ENCODE measurements at places on chromosomes 1 and 21.

GRCh38 chr1:211487082-211487481 is 4.9 kb downstream of the RD3 start:
- DNase-seq, result no peak

DNA sequence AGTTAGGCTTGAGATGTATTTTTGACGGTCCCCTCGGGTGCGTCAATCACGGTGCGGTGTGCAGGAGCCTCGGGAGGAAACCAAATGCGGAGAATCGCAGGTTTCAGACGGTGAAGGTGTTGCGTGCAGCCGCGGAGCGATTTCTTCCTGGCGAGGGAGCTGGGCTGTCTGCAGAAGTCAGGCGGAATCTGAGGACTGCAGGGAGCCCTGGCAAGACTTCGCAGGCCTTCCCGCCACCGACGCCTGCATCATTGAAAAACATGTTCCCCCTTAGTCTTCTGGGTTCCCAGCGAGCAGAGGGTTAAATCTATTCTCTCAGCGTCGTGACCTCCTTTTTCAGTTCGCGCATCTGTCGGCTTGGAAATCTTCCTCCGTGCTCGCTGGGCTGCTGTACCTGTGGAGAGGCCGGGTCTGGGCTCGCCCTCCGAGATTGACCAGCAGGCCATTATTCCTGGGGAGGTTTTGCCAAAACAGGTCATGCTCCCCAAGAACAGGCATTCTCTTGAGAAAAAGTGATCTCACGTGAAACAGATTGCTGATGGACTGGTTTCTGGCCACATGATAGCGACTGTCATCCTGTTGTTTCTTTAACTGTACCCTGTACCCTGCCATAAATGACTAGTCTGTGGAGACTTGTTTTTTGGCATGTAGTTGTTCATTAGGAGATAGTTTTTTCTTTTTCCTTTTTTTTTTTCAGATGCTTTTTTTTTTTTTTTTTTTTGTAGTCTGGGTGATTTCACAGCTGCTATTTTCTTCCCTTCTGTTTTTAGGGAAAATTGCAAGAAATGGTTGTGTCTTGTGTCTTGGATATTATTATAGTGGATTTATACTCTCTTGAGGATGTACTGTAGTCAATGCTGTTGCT is 894 bp downstream of the EPB41 start:
- no peak for DNase-seq

- no peak for DNase-seq
These were observed 6.5 kb upstream of the RNF2 start for GRCh38 chr1:185038813-185039376.

- no peak for DNase-seq
These were observed 23.8 kb downstream of the IER5 start for GRCh38 chr1:181112071-181112929.

DNA sequence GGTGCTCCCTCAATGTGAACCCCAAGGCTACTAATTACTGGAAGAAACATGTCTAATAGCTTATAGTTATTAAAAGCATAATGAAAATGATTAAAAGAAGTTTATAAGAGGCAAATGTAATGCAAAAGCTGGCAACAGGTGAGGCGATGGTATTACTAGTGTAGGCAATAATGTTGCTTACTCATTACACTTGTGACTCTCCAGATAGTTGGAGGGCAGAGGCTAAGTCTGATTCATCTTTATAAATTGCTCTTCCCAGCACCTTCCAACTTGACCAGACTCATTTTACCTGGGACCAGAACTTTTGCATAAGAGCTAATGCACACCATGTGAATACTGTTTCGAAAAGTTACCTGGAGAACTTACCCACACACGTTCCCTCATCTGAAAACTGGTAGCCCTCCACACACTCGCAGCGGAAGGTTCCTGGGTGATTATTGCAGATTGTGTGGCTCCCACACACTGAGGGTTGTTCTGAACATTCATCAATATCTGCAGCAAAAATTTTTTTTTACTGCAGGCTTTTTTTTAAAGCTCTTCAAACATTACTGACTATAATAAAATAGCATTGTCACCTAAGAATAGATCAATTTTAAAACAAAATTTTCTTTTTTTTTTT is 48.0 kb downstream of the NID1 start:
- DNase-seq, result no peak

GRCh38 chr1:86993269-86993985 is 79.0 kb downstream of the HS2ST1 start:
- DNase-seq, result no peak

All from esophagus squamous epithelium (tissue), 5 donors.